Central memory CD4-positive, alpha-beta T cell (primary cell): ENCODE measurements at places on chromosomes 3 and 15.

DNA sequence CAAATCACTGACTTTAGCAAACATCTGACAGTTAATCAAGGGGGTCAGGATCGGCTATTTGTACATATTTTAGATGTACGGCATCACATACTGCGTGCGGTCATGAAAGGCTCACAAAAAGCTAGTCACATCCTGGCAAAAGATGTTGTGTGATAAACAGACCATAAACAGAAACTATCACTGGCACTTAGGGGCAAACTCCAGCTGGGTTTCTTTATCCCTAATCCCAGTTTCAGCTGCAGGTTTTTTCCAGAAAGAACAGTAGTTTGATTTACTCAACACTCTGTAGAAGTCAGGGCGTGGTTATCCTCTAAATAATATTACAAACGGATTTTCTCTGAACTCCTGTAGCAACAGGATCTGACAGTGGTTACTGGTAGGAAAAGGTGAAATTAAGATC, 112.4 kb upstream of the BHLHE40 start:
- peak; percentile 26 for DNase-seq

- DNase-seq = no peak
Measured at GRCh38 chr15:30923429-30923828, 19.7 kb downstream of the FAN1 start.

GRCh38 chr3:63521657-63522056, 130.8 kb upstream of the SNTN start:
- DNase-seq = no peak

DNA sequence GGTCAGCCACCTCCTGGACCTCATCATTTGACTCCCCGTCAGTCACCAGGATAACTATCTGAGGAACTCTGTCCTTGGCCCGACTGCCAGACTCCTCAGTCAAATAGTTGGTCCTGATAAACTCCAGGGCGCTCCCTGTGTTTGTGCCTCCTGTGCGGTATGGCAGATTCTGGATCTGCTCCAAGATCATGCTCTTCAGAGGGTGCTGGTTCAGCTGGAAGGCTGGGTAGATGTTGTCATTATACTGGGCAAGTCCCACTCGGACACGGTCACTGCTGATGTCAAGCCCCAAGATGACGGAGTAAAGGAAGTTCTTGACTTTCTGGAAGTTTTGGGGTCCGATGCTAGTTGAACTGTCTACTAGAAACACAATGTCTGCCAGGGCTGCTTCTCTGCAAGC, 31.1 kb upstream of the CAPN7 start:
- DNase-seq = no peak

GRCh38 chr15:74592222-74592621, 23.4 kb upstream of the CLK3 start:
- DNase-seq = no peak
